ENCODE measurements at places on chromosomes 5 and 9.

- no peak for DNase-seq
Observed at GRCh38 chr9:29214690-29215253, 1641.5 kb upstream of the C9orf72 start.

GRCh38 chr5:153480401-153480800, 10.1 kb upstream of the GRIA1 start:
- DNase-seq = no peak

DNA sequence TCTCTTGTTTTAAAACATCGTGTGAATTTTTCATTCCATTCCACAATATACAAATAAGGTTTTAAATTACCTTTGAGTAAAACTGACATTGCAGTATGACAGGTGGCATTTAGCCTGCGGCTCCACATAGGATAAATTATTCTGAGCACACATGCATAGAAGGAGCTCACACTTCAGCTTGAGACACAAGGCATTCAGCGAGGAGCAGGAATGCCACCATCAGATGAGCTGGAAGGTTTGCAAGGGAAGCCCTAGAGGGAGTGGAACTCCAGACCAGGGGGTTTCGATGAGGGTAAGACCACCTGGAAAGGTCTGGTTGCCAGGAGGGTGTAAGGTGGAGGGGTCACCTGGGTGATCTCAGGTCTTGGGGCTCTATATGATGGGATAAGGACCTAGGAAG, 259.0 kb upstream of the ADRA1B start:
- no peak for DNase-seq

DNA sequence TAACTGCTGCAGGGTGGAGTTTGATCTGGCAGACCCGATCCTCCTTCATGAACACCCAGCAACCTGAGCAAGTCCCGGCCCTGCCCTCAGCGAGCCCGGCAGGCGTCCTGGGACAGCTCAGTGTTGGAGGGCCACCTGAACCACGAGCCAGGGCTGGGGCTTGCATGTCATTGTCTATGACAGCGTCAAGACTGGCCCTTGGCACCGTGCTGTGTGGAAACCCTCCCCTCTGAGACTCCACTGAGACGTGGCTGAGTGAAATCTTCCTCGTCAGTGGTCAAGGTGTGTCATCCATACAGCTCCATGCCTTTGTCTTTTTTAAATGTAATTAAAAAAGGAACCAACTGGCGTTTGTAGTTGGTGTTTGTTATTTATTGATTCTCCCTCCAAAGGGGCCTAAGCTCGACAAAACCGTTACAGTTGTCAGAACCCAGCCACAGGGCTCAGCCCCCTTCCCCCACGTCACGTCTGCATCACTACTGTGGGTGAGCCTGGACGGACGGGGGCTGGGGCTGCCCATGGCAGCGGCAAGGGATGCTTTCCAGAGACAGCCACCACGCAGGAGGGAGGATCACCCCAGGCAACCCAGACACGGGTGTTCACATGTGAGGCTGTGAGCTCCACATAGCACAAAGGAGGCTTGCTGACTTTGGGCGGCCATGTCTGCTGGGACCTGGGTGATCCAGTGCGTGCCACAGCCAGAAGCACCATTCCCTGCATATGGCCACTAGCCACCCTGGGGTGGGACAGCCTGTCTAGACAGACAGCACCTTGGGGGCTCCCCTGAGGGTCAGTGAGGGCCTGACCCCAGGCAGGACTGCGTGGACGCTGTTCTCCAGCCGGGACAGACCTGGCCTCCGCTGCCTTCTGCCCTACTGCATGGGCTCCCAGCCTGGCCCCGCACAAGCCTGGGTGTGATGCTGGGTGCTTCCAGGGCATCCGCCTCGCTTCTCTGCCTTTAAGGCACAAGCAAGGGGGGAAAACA, 7.3 kb downstream of the UCK1 start:
- DNase-seq = no peak

Data from central memory CD4-positive, alpha-beta T cell (primary cell).